ENCODE measurements at places on chromosomes 13 and 19.
A peak's percentile ranks its signal among the peaks of the same experiment; 100 is the strongest.

GRCh38 chr13:112626124-112626523, 38.2 kb upstream of the TUBGCP3 start:
- peaks cover 10% of the 10 kb centered on the region for H3K4me1 ChIP-seq
- no peaks in the 10 kb centered on the region for H3K27me3 ChIP-seq
- no peak for DNase-seq
- H3K36me3 ChIP-seq, result no peaks in the 10 kb centered on the region
- H3K4me3 ChIP-seq, result no peak overlapping the region

- H3K4me1 ChIP-seq, result no peaks in the 10 kb centered on the region
- no peak overlapping the region for H3K4me3 ChIP-seq
- no peak for DNase-seq
- H3K27ac ChIP-seq, result no peak overlapping the region
- no peaks in the 10 kb centered on the region for H3K36me3 ChIP-seq
These were observed 23.4 kb downstream of the MBD3L2B start for GRCh38 chr19:6997679-6998445.

GRCh38 chr13:46964789-46965527, 68.1 kb upstream of the HTR2A start:
- H3K4me3 ChIP-seq, result no peak overlapping the region
- DNase-seq, result no peak
- H3K27ac ChIP-seq, result no peak overlapping the region
- H3K4me1 ChIP-seq, result no peaks in the 10 kb centered on the region

- no peaks in the 10 kb centered on the region for H3K36me3 ChIP-seq
- peak overlapping the region; percentile 97 for H3K27ac ChIP-seq
- H3K4me1 ChIP-seq, result peaks cover 18% of the 10 kb centered on the region
- no peaks in the 10 kb centered on the region for H3K27me3 ChIP-seq
- H3K4me3 ChIP-seq, result no peak overlapping the region
These were observed 590 bp upstream of the LGI4 start for GRCh38 chr19:35135389-35135909.

- DNase-seq, result no peak
- H3K4me1 ChIP-seq, result no peaks in the 10 kb centered on the region
- H3K27me3 ChIP-seq, result peaks cover 10% of the 10 kb centered on the region
- H3K27ac ChIP-seq, result no peak overlapping the region
These were observed 112.7 kb upstream of the TSHZ3 start for GRCh38 chr19:31461814-31462539.

GRCh38 chr13:20546556-20546955, 20.4 kb upstream of the IFT88 start:
- DNase-seq, result no peak
- peaks cover 19% of the 10 kb centered on the region for H3K4me1 ChIP-seq
- H3K36me3 ChIP-seq, result no peaks in the 10 kb centered on the region

DNA sequence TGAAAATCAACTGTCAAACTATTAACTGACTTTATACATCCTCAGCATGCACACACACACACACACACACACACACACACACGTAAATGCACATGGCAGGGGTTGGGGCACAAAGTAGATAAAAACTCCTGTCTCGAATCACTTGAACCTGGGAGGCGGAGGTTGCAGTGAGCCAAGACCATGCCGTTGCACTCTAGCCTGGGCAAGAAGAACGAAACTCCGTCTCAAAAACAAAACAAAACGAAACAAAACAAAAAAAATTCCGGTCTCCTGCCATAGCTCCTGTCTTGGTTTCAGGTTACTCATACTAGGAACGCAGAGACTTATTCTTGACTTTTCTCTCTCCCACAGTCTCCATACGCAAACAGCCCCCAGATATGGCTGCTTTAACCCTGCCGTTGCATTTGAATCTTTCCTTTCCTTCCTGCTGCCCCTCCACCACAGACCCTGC, 148.9 kb downstream of the SHISA2 start:
- H3K36me3 ChIP-seq, result no peaks in the 10 kb centered on the region
- no peak overlapping the region for H3K27ac ChIP-seq
- H3K27me3 ChIP-seq, result no peaks in the 10 kb centered on the region
- H3K4me1 ChIP-seq, result no peaks in the 10 kb centered on the region
- DNase-seq, result no peak

DNA sequence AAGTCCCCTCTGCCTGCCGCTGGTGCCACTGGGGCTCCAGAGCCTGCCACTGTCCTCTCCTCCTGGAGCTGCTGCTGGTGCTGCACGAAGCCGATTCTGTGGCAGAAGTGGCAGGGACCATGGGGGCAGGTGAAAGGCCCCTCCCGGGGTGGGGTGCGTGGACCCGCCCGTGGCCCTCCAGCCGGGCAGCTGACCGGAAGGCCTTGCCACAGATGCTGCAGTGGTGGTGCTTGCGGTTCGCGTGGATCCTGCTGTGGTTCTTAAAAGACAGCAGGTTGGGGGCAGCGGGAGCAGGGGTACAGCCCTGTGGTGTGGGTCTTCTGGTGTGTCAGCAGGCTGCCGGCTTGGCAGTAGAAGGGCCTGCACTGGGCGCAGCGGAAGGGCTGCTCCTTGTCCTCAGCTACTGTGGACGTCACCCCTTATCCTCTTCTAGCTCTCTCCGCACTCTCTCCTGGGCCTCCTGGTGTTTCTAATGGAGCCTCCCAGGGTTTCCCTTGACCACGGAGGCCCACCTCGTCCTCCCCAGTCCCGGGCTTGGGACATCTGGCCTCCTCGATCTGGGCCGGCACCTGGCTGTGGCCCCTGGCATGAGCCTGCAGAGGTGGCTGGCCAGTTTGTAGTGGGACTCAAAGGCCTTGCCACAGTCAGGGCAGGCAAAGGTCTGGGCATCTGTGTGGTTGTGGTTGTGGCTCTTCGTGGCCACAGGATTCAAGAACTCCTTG, 380.4 kb downstream of the OLFM4 start:
- H3K4me3 ChIP-seq, result no peak overlapping the region
- H3K27me3 ChIP-seq, result no peaks in the 10 kb centered on the region
- H3K27ac ChIP-seq, result no peak overlapping the region

DNA sequence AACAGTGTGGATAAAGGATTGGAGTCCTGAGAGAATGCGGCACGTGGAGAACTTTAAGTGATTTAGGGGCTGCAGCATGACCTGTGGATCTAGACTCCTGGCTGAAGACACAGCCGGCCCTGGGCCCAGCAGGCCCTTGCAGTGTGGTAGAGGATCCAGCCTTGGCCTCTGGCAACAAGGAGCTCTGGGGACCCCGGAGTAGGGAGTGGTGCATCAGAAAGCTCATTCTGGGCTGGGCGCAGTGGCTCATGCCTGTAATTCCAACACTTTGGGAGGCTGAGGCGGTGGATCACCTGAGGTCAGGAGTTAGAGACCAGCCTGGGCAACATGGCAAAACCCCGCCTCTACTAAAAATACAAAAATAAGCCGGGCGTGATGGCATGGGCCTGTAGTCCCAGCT, 76.0 kb downstream of the CHST8 start:
- no peaks in the 10 kb centered on the region for H3K27me3 ChIP-seq
- H3K4me1 ChIP-seq, result no peaks in the 10 kb centered on the region
- no peak for DNase-seq
- no peak overlapping the region for H3K4me3 ChIP-seq

DNA sequence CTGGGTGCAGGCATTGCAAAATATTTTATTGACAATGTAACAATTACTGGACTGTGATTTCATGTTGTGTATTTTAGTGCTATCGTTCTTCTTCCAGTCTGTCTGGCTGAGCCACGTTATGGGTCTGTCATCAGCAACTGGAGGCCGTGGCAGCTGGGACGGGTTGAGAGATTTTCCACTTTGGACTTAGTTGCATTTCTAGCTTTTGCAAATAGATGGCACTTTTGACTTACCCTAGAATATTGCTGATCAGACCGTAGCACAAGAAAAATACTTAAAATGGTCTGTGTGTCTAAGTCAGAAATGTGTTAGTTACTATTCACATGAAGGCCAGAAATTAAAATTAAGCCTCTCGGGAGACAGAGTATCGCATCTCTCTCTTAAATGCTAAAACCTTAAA, 211.1 kb downstream of the TEX29 start:
- H3K4me3 ChIP-seq, result no peak overlapping the region
- no peaks in the 10 kb centered on the region for H3K36me3 ChIP-seq
- no peak overlapping the region for H3K27ac ChIP-seq
- no peak for DNase-seq
- H3K4me1 ChIP-seq, result no peaks in the 10 kb centered on the region
- H3K27me3 ChIP-seq, result no peaks in the 10 kb centered on the region

GRCh38 chr19:2168619-2169424, 5.1 kb downstream of the DOT1L start:
- H3K27ac ChIP-seq, result peak overlapping the region; percentile 91
- H3K4me3 ChIP-seq, result no peak overlapping the region
- H3K27me3 ChIP-seq, result no peaks in the 10 kb centered on the region
- peaks cover 21% of the 10 kb centered on the region for H3K4me1 ChIP-seq
- no peaks in the 10 kb centered on the region for H3K36me3 ChIP-seq

- no peak overlapping the region for H3K27ac ChIP-seq
- DNase-seq, result no peak
- no peaks in the 10 kb centered on the region for H3K27me3 ChIP-seq
- H3K4me3 ChIP-seq, result no peak overlapping the region
- peaks cover 3% of the 10 kb centered on the region for H3K4me1 ChIP-seq
These were observed 29.1 kb upstream of the HOMER3 start for GRCh38 chr19:18969931-18970659.

DNA sequence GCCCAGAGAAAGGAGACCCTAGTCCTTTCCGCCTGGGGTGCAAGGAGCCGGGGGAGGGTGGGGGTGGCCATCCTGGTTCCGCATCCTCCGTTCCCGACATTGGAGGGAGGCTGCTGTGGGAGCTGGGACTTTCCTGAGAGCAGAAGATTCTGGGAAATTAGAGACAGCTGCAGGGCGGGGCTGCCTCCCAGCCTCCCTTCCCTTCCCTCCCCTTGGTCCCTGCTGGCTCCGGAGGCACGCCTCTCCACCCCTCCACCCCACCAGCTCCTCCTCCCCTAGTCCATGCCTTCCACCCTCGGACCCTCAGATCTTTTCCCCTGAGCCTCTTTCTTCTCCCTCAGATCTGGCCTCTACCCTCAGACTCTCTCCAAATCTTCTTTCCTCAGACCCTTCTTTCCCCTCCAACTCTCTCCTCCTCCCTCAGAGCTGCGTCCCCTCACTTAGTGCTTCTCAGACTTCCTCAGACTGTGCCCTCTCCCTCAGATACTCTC, 3.1 kb upstream of the BCL3 start:
- no peaks in the 10 kb centered on the region for H3K36me3 ChIP-seq
- peak overlapping the region; percentile 52 for H3K27ac ChIP-seq
- no peak overlapping the region for H3K4me3 ChIP-seq
- H3K4me1 ChIP-seq, result peaks cover 60% of the 10 kb centered on the region
- no peaks in the 10 kb centered on the region for H3K27me3 ChIP-seq
- no peak for DNase-seq

DNA sequence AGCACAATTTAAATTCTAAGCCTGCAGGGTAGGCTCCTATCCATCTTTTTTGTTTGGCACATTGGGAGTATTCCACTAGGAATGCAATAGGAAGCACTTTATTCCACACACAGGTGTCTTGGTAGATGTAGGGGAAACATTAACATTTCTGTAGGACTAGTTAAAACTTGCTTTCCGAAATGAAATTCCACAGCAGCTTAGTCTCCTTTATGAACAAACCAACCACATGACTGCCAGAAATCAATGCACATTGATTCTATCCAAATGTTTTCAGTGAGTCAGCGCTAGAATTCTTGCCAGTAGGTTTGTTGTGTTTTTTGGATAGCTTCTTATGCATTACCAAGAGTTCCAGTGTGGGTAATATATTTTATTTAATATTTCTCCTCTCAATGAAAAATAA, 207.9 kb upstream of the CSNK1A1L start:
- H3K36me3 ChIP-seq, result no peaks in the 10 kb centered on the region
- no peaks in the 10 kb centered on the region for H3K27me3 ChIP-seq
- no peak for DNase-seq
- H3K4me1 ChIP-seq, result no peaks in the 10 kb centered on the region
- no peak overlapping the region for H3K4me3 ChIP-seq

DNA sequence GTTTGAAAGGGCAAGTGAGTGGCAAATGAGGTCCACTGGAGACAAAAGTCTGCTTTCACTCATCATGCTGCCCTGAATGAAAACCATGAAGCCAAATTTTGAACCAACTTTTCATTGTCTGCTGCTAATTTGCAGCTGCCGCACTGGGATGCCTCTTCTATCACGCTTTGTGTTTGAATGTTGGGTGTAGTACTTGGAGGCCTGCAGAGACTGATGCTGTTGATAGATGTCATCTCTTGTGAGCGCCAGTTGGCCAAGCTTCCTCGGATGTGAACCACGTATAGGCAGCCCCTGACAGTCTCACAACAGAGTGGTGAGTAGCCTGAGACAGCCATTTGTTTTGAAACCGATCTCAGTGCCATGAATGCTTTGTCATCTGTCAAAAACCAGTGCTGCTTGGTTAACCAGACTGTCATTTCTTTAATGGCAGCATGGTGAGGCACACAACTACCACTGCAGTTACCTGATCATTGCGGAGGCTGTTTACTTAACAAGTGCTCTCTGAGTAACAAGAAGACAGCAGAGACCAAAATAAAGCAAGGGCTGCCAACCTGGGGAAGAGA, 31.2 kb upstream of the SLC10A2 start:
- no peaks in the 10 kb centered on the region for H3K27me3 ChIP-seq
- H3K36me3 ChIP-seq, result no peaks in the 10 kb centered on the region
- no peaks in the 10 kb centered on the region for H3K4me1 ChIP-seq
- H3K4me3 ChIP-seq, result no peak overlapping the region
- H3K27ac ChIP-seq, result no peak overlapping the region

GRCh38 chr13:38862443-38862842, 128.2 kb downstream of the STOML3 start:
- H3K27ac ChIP-seq, result no peak overlapping the region
- H3K4me1 ChIP-seq, result no peaks in the 10 kb centered on the region
- no peaks in the 10 kb centered on the region for H3K36me3 ChIP-seq
- H3K27me3 ChIP-seq, result no peaks in the 10 kb centered on the region

DNA sequence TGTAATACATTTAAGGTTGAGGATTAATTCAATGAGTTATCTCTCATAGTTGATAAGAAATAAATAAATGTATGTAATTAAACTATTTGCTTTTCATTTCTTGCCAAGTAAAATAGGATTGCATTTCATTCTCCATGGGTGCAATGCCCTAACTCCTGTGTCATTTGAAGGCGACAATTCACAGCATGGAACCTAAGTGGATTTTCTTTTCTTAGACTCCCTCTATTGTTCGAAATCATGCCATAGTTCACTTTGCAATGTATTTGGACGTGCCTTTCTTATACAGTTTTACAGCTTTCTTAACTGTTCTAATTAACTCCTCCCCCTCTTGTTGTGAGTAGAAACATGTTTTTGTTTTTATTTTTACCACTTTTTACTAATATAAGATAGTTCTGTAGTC, 263.0 kb downstream of the B3GLCT start:
- no peak overlapping the region for H3K27ac ChIP-seq
- no peak for DNase-seq
- no peaks in the 10 kb centered on the region for H3K27me3 ChIP-seq
- no peaks in the 10 kb centered on the region for H3K36me3 ChIP-seq
- H3K4me3 ChIP-seq, result no peak overlapping the region
- H3K4me1 ChIP-seq, result no peaks in the 10 kb centered on the region

DNA sequence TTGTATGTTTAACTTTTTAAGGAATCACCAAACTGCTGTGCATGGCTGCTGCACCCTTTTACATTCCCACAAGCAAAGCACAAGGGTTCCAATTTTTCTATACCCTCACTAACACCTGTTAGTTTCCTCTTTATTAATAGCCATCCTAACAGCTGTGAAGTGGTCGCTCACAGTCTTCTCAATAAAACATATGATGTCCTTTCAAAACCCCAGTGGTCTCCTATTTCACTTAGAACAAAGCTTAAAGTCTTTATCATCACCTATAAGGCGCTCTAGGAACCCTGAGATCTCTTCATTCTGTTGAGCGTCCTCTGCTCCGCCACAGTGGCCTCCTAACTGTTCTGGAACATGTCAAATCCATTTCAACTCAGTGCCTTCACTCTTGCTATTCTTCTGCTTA, 400.5 kb downstream of the KLF12 start:
- H3K36me3 ChIP-seq, result no peaks in the 10 kb centered on the region
- no peaks in the 10 kb centered on the region for H3K27me3 ChIP-seq
- no peak overlapping the region for H3K27ac ChIP-seq
- DNase-seq, result no peak
- H3K4me1 ChIP-seq, result no peaks in the 10 kb centered on the region
